Stomach (tissue), 19 donors: ENCODE measurements at places on chromosomes 16 and 17. TPM values are rescaled to one million over a fixed set of nuclear protein-coding genes. Genes with fewer than 3 reads are reported as not detected.

GRCh38 chr17:28812748-28813377 lies 29.7 kb downstream of the FAM222B start:
- no peaks in the 10 kb centered on the region for H3K36me3 ChIP-seq
- H3K27me3 ChIP-seq = no peaks in the 10 kb centered on the region
- no peak for DNase-seq
- H3K4me1 ChIP-seq = peaks cover 37% of the 10 kb centered on the region

DNA sequence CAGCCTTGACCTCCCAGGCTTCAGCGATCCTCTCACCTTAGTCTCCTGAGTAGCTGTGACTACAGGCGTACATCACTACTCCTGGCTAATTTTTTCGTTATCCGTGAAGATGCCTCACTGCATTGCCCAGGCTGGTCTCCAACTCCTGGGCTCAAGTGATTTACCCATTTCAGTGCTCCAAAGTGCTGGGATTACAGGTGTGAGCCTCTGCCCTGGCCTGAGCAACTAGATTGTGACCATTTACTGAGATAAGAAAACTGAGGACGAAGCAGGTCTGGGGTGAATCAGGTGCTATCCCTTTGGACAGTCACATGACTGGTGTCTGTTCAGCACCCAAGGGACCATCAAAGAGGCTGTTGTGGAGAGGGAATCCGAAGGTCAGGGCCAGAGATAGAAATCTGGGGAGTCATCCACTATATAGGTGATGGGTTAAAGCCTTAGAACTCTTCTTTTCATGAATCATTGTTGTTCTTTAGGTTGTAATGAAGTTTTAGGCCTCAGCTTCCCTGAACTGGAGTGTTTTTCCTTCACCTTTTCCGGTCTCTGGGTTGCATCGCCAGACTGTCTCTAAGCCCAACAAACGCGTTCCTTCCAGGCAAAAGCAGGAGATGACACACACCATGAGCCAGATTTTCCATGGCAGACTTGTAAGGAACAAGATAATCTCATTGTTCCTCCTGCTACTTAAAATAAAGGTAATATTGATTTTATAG lies 62.5 kb downstream of the FTO start:
- no peaks in the 10 kb centered on the region for H3K36me3 ChIP-seq
- H3K27me3 ChIP-seq = no peaks in the 10 kb centered on the region
- H3K27ac ChIP-seq = no peak overlapping the region
- DNase-seq = no peak

DNA sequence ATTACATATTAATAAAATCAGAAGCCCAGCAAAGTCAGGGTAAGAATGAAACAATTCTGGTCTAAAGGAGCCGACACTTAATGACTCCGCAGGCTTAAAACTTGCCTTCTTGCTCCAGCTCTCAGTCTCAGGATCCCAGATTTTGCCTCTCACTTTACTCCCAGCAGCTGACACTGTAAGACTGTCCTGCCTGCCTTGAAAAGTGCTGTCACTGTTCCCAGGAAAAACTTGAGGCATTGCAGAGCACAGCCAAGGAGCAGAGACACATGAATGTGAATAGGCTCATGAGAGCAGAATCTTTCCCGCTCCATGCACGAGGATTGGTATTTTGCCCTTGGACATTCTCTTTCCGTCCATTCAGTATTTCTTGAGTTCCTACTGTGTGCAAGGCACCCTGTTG lies 457.6 kb upstream of the ZFHX3 start:
- H3K27ac ChIP-seq = no peak overlapping the region
- H3K4me3 ChIP-seq = no peak overlapping the region
- no peaks in the 10 kb centered on the region for H3K4me1 ChIP-seq
- H3K36me3 ChIP-seq = no peaks in the 10 kb centered on the region
- DNase-seq = peak; percentile 68

DNA sequence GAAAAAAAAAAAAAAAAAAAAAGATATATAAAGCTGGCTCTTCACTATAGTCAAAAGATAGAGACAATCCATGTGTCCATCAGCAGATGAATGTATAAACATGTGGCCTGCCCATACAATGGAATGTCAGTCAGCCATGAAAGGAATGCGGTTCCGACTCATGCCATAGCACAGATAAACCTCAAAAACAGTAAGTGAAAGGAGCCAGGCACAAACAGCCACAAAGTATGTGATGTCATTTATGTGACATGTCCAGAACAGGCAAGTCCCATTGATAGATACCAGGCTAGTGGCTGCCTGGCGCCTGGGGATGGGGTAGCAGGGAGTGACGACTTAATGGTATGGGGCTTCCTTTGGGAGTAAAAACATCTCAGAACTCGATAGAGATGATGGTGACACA lies 155.7 kb downstream of the CMIP start:
- H3K4me3 ChIP-seq = no peak overlapping the region
- no peak overlapping the region for H3K27ac ChIP-seq
- peaks cover 49% of the 10 kb centered on the region for H3K4me1 ChIP-seq

DNA sequence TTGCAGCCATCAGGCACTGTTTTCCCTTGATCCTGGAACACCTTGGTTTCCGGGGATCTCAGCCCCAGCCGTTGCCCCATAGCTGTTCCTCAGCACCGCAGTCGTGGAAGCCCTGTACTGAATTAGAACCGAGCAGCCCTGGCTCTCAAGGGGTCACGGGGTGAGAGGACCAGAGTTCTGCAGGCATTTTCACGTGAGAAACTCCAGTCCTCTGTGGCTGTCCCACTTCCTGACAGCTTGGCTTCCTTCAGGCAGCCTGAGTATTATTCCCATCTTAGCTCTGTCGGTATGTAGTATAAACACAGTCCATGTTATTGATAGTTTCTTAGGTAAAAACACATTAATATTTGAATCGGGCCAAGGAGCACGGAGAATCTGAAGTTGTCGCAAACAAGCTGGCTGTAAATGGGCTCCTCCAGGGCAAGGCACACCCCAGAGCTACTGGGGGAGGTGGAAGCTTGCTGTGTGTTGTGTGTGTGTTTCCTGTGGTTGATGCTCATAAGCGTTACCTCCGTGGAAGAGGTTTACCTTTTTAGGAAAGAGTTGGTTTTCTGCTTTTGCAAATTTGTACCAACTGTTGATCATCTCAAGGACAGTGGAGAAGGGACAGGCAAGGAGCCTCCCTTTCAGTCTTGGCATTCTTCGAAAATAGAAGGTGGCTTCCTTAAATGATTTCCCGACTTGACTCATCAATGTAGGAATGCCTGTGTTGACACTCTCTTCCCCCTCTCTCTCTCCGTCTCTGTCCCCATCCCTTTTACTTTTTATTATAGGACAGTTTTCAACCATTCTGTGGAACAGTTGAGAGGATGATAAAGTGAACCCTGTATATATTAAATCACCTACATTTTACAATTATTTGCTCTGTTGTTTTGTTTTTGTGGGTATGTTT lies 208.9 kb upstream of the CHMP6 start:
- DNase-seq = no peak
- no peaks in the 10 kb centered on the region for H3K27me3 ChIP-seq
- H3K4me1 ChIP-seq = peaks cover 11% of the 10 kb centered on the region

DNA sequence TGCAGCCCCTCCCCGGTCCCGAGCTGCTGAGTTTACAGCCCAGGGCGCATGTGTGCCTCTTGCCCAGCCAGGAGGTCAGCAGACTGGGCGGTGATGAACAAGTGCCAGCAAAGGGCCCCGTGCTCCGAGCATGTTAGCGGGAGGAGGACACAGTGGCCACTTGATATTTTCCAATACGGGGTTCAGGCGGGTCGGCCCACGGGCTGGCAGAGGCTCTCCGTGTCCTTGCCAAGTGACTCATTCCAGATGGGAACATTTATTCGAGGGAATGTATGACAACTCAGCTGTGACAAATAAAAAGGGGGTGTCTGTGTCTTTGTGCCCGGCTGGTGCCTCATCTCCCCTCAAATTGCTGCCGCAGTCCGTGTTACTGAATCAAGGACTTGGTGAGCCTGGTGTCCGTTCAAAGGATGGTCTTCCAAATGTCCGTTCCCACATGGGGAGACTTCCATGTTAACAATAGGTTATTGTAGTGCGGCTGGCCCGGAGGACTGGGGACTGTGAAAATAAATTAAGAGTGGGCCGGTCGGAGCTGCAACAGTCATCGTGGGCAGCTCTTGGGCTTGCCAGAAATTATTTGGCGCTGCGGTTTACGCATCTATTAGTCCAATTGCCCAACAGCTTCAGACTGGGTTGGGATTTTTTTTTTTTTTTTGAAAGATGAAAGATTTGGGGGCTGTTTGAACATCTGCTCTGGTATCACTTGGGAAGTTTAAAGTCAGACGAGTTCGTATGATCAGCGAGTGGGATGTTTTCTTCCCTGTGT lies 174.0 kb upstream of the CIBAR2 start:
- peaks cover 4% of the 10 kb centered on the region for H3K4me1 ChIP-seq
- no peaks in the 10 kb centered on the region for H3K36me3 ChIP-seq
- peak; percentile 43 for DNase-seq
- H3K4me3 ChIP-seq = no peak overlapping the region

DNA sequence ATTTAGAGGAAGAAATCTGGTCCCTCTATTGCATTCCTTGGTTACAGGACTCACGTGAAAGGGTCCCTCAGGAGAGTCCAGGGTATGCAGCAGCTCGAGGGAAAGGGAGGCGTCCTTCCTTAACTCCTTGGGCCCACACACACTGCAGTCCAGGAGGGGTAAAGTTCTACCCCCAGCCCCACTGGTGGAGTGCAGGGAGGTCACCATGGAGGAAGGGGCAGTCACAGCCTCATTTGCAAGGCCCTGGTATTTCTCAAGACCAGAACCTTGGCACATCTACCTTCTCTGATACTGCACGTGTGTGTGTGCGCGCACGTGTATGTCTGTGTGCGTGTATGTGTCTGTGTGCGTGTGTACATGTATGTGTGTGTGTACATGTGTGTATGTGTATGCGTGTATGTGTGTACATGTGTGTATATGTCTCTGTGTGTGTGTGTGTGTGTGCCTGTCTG lies 11.1 kb downstream of the HIC1 start:
- H3K4me1 ChIP-seq = peaks cover 87% of the 10 kb centered on the region
- peaks cover 83% of the 10 kb centered on the region for H3K36me3 ChIP-seq
- H3K27ac ChIP-seq = peak overlapping the region; percentile 73
- peak; percentile 29 for DNase-seq
- peaks cover 3% of the 10 kb centered on the region for H3K27me3 ChIP-seq

- no peaks in the 10 kb centered on the region for H3K4me1 ChIP-seq
- no peak overlapping the region for H3K4me3 ChIP-seq
- no peak for DNase-seq
Observed at GRCh38 chr16:65059406-65059980, 62.4 kb downstream of the CDH11 start.

DNA sequence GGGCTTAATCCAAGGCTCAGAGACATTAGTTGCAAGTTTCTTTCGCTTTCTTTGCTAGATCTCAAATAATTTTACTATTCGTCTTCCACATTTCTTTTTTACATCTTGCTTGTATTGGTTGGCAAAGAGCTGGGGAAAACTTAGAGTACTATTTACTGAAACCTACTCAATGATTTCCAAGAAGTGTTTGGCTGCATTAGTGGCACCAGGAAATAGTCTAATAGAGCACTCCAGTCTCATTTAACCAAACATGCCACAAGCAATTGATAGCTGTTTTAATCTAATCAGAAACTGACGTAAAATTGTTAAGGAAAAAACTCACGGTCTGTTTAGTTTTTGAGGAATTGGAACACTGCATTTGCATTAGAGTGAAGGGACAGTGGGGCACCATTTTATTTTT lies 29.0 kb downstream of the NUP93 start:
- peaks cover 41% of the 10 kb centered on the region for H3K4me1 ChIP-seq
- peak overlapping the region; percentile 1 for H3K27ac ChIP-seq
- no peaks in the 10 kb centered on the region for H3K27me3 ChIP-seq
- H3K36me3 ChIP-seq = peaks cover 2% of the 10 kb centered on the region
- no peak for DNase-seq

DNA sequence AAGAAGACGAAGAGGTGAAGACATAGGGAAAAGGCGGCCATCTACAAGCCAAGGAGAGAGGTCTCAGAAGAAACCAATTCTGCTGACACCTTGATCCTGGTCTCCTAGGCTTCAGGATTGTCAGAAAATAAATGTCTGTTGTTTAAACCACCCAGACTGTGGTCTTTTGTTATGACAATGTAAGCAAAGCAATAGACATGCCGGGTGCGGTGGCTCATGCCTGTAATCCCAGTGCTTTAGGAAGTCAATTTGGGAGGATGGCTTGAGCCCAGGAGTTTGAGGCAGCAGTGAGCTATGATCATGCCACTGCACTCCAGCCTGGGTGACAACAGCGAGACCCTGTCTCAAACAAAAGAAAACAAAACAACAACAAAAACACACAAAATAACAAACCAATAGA lies 64.4 kb downstream of the HAPSTR1 start:
- DNase-seq = no peak
- no peaks in the 10 kb centered on the region for H3K36me3 ChIP-seq

- no peak overlapping the region for H3K4me3 ChIP-seq
- DNase-seq = no peak
- H3K4me1 ChIP-seq = no peaks in the 10 kb centered on the region
Observed at GRCh38 chr16:54879681-54880080, 51.0 kb upstream of the IRX5 start.

GRCh38 chr17:20172376-20172775 lies 163.2 kb downstream of the SPECC1 start:
- H3K4me1 ChIP-seq = peaks cover 10% of the 10 kb centered on the region
- no peak overlapping the region for H3K4me3 ChIP-seq
- no peak for DNase-seq
- peak overlapping the region; percentile 33 for H3K27ac ChIP-seq
- no peaks in the 10 kb centered on the region for H3K27me3 ChIP-seq
- no peaks in the 10 kb centered on the region for H3K36me3 ChIP-seq

DNA sequence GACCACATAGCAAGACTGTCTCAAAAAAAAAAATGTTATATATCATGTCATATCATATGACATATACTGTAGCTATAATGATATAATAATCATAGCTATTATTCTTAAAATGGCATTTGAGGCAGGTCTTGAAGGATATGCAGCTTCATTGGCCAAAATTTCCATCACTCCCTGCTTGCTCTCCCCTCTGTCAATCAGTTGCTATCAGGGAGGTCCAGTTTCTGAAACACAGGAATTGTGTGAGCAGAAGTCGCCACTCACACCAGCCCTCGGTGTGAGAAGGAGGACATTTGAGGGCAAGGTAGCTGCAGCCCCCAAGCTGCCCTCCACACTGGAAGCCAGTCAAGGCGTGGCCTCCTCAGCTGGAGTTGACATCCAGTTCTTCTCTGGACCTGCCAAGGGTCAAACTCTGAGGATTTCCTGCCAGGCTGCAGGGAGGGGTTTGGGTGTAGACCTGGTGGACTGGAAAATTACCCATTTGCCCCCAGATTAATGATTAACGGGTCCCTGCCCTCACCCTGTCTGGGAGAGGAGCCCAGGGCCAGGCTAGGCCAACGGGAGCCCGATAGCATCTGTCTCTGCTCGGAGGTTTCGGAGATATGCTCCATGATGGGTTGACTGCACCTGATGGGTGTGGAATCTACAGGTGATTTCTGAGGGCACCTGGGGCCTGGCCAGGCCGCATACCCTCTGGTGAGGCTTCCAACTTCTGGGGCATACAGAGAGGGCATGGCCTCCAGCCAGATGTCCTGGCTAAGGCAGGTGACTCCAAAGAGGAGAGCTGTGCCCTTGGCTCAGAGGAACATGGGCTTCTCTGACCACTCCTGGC lies 18.8 kb downstream of the WNT9B start:
- H3K4me3 ChIP-seq = no peak overlapping the region
- H3K4me1 ChIP-seq = peaks cover 6% of the 10 kb centered on the region
- no peaks in the 10 kb centered on the region for H3K36me3 ChIP-seq
- H3K27ac ChIP-seq = no peak overlapping the region
- no peak for DNase-seq

Gene ATP2C2
- 1.8 TPM for total RNA-seq

Gene FOXC2
- total RNA-seq = not detected

Gene ZNF747
- total RNA-seq = 10.3 TPM

Gene MARCHF10
- 0.89 TPM for total RNA-seq

Gene USP43
- total RNA-seq = 2.6 TPM

Gene MYH3
- 8.3 TPM for total RNA-seq

Gene CTF1
- not detected for total RNA-seq

Gene B4GALNT2
- total RNA-seq = 1.1 TPM

Gene SLC12A3
- not detected for total RNA-seq

Gene SULT1A3
- 63.6 TPM for total RNA-seq

Gene RHBDF1
- 30.4 TPM for total RNA-seq

Gene CAMKK1
- total RNA-seq = 15.1 TPM
